Fibroblast of skin of right quadriceps (primary cell): ENCODE measurements at places on chromosomes 2 and 18.

- no peak for DNase-seq
Measured at GRCh38 chr2:3142961-3143571, 234.6 kb downstream of the EIPR1 start.

GRCh38 chr2:74137651-74138599 is 9.8 kb downstream of the BOLA3 start:
- DNase-seq = no peak

DNA sequence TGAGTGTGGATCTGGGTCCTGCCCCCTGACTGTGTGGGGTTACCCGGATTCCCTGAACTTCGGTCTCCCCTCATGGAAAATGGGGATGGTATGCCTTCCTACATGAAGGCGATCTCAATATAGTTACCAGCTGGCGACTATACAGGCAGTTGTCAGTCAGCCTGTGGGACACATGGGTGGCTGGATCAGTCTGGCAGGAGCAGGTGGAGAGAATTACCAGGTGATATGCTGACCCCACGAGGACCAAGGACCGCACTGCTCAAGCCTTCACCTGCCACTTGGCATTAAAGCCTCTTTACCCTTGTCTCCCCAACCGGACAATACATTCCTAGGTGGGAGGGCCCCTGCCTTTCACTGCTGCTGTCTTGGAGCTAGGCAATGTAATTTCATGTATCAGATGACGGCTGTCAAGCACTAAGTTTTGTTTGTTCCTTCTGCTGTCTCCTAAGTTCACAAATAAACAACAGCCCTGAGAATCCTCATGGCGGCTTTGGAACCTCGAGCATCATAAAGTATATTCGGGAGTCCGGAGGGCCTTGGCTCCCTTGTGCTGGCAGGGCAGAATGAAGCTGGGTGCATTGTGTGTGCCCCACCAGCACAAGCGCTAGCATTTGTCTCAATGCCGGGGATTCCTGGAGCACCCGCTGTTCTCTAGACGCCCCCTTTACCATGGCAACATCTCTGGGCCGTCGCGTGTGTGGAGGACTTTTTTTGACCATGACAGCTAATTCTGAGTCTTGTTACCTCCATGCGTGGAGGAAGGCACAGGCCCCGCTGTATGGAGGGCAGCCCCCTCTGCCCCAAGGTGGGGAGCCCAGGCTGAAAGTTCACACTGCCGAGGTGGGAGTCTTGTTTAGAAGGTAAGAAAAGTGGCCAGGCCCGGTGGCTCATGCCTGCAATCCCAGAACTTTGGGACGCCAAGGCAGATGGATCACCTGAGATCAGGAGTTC is 48.6 kb downstream of the PDCL3 start:
- DNase-seq = no peak

GRCh38 chr2:121558329-121558728 is 27.6 kb downstream of the RNU4ATAC start:
- no peak for DNase-seq

GRCh38 chr2:177207101-177207500 is 5.5 kb upstream of the HNRNPA3 start:
- no peak for DNase-seq

DNA sequence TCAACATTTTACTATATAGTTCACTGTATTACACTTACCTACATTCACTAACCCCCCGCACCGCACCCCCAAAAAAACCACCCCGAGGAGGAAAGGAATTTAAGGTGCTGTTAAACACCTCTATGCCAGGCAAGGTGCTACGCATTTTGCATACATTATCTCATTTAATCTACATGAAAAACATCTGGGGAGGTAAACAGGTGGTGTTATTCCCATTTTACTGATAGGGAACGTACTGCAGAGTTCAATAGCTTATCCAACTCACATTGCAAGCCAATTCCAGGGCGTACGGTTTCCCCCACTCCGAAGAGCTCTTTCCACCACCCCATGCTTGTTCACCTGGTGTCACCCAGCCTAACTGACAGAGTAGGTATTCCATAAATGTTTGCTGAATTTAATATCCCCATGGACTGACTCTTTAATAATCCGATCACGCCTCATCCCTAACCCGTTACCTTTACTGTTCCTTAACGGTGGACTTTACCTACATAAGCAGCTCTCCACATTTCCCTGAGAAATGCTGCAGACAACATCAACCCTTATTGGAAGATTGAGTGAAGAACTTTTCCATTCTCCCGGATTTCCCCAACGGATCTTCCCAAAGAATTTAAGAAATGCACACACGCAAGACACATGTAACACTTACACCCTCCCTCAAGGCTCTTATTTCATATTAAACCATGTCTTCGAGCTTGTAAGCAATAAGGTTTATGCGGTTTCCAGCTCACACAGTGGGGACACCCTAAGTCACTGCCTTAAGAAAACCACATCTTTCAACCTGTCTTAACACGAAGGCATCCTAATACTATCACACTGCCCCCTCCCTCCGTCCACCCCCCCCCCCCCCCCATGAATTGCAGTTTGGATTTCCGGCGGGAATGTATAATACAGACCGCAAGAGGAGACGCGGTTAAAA is 1.2 kb downstream of the RAPH1 start:
- DNase-seq = peak; percentile 80

- DNase-seq = peak; percentile 57
Measured at GRCh38 chr18:44895176-44895798, 214.6 kb downstream of the SETBP1 start.

DNA sequence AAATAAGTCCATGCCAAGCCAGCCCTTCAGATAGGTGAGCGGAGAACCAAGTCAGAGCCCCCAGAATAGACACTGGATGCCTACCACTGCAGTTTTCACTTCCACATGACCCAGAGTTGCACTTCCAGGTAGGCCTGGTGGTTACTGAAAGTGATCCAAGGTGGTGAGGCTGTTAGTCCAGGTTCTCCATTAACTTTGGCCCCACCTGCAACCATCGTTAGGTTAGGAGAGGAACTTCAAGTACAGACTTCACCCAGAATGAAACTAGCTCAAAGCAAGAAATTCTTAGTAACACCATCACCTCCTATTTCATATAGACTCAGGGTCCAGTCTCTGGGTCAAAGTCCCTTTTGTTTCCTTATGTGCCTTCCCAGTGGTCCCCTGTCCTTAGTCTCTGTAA is 293.1 kb upstream of the ID2 start:
- no peak for DNase-seq

GRCh38 chr2:137980459-137980858 is 16.2 kb downstream of the HNMT start:
- no peak for DNase-seq

GRCh38 chr2:66255136-66255535 is 179.8 kb upstream of the MEIS1 start:
- no peak for DNase-seq

DNA sequence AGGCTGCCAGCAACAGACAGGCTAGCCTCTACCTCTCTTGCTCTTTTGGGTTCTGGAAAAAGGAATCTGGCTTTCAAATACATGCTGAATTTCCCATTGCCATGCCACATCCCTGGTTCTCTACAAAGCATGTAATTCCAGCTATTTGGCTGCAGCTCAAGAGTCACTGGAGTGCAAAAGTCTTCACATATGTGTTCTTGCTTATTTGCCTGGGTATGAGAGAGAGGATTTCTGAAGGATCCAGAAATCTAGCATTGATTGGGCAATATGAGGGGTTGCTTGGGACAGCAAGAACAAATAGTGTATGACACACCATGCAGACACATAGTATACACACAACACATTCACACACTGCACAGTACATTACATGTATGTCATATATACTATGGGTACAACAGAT is 30.7 kb upstream of the LGALSL start:
- DNase-seq = no peak

GRCh38 chr2:14633061-14633460 is 544 bp downstream of the LRATD1 start:
- DNase-seq = no peak

- DNase-seq = no peak
Measured at GRCh38 chr18:79697178-79697577, 17.6 kb downstream of the CTDP1 start.

DNA sequence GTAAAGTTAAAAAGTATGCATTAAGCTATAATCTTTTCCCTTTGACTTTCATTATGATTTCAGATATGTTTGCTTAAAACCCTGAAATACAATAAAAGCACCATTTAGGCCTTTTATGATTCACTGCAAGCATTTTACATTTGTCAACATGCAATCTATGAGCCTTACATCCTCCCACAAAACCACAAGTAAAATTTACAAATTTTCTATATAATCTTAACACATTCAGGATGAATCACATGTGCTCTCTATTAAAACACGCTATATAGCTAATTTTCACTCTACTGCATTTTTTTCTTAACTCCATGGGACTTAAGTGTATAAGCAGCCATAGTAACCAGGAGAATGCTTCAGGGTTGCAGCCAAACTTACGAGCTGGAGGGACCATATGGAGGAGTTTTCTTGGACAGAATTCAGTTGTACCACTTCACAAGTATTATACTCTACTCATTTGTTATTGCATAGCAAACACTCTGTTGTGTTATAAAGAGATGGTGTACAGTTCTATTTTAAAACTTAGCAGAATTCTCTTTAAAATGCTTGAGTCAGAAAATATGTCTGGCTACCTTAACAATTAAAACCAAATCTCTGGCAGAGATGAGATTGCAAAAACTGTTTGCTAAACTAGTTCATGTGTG is 293.2 kb downstream of the ALK start:
- peak; percentile 67 for DNase-seq

- peak; percentile 44 for DNase-seq
Measured at GRCh38 chr2:120298173-120298835, 45.7 kb downstream of the RALB start.

DNA sequence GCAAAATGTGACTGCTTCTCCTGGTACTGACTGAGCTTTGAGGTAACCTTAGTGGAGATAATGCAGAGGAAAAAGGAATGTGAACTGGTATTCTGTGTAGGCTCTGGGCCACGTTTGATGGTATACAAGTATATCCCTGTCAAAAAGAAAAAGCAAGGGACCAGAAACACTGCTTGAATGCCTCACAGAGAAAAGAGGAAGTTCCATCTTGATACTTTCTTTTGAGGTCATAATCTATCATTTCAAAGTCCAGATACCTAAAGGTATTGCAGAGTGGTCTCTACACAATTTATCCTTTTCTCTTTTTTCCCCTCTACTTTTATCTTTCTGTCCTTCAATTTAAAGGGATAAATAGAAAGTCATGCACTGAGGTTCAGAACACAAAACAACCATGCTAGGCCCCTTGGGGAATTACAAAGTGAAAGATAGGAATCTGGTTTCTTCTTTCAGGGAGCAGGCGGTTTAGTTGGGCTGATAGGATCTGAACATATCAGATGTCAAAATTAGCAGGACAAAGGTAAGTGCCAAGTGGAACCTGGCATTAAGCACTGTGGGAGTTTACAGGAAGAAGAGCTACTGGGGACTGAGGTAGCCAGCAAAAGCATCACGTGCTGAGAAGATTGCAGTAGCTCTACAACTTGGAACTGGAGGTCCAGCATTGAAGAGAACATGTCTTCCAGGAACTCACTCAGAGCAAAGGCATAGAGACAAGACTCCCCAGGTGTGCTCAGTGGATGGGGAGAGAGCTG is 121.2 kb downstream of the LYPD6 start:
- no peak for DNase-seq

- DNase-seq = no peak
Measured at GRCh38 chr18:13306583-13306982, 88.0 kb downstream of the LDLRAD4 start.

DNA sequence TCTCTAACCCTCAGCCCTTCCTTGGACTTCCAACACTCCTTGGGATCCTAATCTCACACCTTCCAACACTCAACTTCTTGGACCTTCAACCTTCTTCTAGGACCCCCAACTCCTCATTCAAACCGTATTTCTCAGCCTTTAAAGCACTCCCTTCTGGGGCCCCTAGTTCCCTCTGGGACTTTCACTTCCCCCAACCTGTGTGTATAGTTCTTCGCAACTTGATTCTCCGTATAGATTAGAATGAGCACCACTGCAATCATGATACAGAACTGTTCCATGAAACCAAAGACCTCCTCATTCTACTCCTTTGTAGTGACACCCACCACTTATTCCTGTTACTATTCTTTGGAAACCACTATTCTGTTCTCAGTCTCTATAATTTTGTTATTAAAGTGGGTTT is 62.0 kb upstream of the NFU1 start:
- no peak for DNase-seq

DNA sequence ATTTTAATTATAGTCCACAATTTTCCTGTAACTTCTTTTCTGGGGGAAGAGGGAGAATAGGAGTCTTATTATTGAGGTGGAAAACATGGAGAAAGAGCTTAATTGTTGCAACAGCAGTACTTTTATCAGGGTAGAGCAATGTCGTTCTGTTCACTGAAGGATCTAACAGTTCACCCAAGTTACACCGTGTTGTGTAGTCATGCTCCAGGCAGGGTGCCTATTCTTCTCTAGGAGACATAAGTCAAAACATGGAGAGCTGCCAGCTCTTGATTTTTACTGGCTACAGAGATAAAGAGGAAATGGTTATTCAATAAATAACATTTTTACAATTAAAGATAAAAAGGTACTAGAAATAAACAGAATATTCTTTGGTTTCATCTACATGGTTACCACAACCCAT is 594.3 kb upstream of the NETO1 start:
- DNase-seq = peak; percentile 72
